ENCODE measurements at places on chromosomes 12 and 14. TPM values are rescaled to one million over a fixed set of nuclear protein-coding genes. Genes with fewer than 3 reads are reported as not detected.

The RNASE3 gene
- total RNA-seq: not detected

DNA sequence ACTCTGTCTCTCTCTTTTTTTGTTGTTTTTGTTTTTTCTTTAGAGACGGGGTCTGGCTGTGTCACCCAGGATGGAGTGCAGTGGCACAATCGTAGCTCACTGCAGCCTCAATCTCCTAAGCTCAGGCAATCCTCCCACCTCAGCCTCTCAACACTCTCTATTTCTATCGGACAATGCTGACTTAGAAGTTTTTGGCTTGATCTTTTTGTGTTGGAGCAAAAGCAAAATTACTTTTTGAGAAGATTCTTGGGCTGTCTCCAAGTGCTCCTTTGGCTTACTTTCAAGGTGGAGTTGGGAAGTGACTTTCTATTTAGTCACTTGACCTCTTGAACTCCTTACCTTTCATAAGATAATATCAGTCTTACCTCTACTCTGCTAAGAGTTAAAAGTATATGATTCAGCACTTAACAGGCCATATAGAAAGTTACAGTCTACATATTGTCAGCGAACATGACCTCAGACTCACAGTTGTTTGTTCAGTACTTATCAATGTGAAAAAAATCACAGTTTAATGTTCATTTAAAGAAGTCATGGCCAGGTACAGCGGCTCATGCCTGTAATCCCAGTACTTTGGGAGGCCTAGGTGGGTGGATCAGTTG is 15.4 kb upstream of the MIA2 start:
- DNase-seq: no peak

The TEX52 gene
- total RNA-seq: not detected

- no peak for DNase-seq
These were observed 522.0 kb upstream of the SEL1L start for GRCh38 chr14:82055515-82056115.

DNA sequence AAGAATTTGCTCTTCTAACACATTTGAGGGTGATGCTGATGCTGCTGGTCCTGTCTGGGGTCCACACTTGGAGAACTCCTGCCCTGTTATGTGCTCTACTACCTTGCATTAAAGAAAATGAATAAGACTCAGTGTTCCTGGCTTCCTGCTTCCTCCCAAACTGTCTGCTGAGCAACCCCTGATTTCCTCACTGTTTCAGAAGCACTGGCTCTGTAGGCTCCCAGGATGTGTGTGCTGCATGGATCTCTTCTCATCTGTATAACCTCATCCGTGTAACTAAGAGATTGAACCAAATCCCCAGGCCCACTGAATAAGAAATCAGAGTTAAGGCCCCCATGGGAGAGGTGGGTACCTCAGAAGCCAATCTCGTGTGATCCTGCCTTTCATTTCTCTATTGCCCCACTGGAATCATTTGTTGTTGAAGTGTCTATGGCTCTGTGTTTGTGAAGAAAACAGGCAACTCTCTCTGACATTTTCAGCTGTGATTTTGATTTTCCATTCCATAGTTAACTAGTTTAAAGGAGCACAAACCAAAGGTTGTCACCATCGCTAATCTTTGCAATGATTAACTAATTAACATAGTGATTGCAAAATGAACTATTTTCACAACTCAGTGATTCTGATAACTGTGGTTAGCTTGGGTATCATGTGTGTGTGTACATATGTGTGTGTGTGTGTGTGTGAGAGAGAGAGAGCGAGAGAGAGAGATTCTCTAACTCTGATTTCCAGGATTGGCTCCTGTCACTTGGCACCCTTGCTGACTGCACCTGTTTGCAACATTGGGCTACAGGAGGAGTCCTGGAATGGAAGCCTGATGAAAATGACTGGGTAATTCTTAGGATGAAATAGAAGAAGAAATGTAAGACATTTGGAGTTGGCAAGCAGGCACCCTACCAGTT is 196.2 kb downstream of the SLC38A4 start:
- DNase-seq: peak; percentile 82

All from epithelial cell of proximal tubule (primary cell).